Muscle of leg (tissue), 16 donors: ENCODE measurements at places on chromosomes 11 and 22. TPM values are rescaled to one million over a fixed set of nuclear protein-coding genes. Genes with fewer than 3 reads are reported as not detected.
A peak's percentile ranks its signal among the peaks of the same experiment; 100 is the strongest.

C11orf42 gene
- 0.68 TPM for polyA plus RNA-seq

DNA sequence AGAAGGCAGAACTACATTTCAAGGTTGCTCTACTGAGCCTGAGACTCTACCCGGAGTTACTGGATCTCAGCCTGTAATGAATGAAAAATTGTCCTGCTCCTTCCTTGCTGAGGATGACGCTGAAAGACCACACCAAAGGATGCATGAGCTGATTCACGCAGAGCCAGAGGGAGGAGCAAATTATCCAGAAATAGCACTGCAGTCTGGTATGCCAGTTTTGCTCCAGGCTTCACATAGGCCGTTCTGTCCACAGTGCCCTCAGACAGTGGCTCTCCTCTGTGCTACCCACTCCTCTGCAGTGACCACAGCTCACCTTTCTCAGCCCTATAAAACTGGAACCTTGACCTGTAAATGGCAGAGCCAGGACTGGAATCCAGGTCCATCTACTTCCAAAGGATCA, 79.3 kb upstream of the GALNT18 start:
- no peaks in the 10 kb centered on the region for H3K4me1 ChIP-seq
- H3K27ac ChIP-seq = no peak overlapping the region
- peaks cover 3% of the 10 kb centered on the region for H3K27me3 ChIP-seq
- H3K4me3 ChIP-seq = no peak overlapping the region

ZC3H12C gene
- polyA plus RNA-seq = 8.5 TPM

DNA sequence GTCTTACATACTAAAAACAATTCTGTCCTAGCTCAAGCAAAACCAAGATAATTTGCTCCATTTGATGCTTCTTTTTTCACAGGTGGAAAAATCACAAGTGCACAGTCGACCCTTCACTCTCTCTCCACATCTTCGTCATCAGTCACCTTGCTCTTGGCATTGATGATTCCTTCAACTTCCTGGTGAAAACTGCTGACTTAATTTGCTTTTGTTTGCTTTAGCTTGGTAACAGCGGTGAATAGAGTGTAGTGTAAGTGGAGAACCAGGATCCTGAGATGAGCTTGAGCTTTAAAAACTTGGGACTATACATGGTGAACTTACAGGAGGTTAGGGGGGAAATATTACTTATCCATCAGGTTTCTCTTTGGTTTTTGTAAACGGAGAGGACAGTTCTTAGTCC, 331.1 kb upstream of the ARHGAP42 start:
- no peaks in the 10 kb centered on the region for H3K27me3 ChIP-seq
- no peaks in the 10 kb centered on the region for H3K36me3 ChIP-seq
- no peak overlapping the region for H3K4me3 ChIP-seq
- H3K4me1 ChIP-seq = no peaks in the 10 kb centered on the region
- no peak for DNase-seq
- H3K27ac ChIP-seq = no peak overlapping the region

- DNase-seq = peak; percentile 53
- no peak overlapping the region for H3K4me3 ChIP-seq
- no peak overlapping the region for H3K27ac ChIP-seq
- H3K4me1 ChIP-seq = peaks cover 3% of the 10 kb centered on the region
- H3K27me3 ChIP-seq = no peaks in the 10 kb centered on the region
- H3K36me3 ChIP-seq = peaks cover 2% of the 10 kb centered on the region
These were observed 107.4 kb downstream of the ARHGAP42 start for GRCh38 chr11:100794446-100794845.

GRCh38 chr11:113862435-113862834, 12.9 kb downstream of the USP28 start:
- no peaks in the 10 kb centered on the region for H3K27me3 ChIP-seq
- H3K27ac ChIP-seq = no peak overlapping the region

DNA sequence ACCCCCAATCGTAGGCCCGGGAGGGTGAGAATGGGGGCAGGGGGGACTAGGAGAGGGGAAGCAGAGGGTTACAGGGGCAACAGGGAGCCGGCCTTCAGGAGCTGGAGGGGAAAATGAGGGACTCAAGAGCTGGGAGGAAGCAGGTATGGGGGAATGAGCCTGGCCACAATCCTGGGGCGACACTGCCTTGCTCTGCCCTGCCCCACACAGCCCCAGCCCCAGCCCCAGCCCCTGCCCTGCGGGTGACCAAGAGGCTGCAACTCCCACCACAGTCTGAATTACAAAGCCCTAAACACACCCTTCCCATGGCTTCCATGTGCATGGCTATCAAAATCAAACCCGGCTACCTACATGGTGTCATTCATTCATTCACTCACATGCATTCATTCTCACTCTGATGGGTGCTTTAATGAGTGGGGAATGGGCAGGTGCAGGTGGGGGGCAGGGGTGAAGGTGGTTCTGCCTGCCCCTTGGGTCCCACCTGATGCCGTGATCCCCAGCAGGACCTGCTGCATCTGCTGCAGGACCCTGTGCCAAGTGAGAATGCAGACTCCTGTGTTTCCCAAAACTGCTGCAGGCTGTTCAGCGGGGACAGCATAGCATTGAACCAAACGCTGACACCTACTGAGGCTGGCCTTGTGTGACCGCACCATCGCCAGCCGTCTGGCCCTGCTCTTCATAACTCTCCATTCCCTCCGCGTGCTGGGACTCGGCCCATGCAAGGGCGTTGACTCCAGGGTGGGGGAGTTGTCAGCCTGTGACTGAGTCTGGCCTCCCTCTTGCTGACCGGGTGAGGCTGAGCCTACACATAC, 9.5 kb upstream of the LINC01488 start:
- DNase-seq = no peak
- no peak overlapping the region for H3K27ac ChIP-seq
- H3K36me3 ChIP-seq = no peaks in the 10 kb centered on the region
- no peak overlapping the region for H3K4me3 ChIP-seq

CRYBA4 gene
- not detected for polyA plus RNA-seq

DNA sequence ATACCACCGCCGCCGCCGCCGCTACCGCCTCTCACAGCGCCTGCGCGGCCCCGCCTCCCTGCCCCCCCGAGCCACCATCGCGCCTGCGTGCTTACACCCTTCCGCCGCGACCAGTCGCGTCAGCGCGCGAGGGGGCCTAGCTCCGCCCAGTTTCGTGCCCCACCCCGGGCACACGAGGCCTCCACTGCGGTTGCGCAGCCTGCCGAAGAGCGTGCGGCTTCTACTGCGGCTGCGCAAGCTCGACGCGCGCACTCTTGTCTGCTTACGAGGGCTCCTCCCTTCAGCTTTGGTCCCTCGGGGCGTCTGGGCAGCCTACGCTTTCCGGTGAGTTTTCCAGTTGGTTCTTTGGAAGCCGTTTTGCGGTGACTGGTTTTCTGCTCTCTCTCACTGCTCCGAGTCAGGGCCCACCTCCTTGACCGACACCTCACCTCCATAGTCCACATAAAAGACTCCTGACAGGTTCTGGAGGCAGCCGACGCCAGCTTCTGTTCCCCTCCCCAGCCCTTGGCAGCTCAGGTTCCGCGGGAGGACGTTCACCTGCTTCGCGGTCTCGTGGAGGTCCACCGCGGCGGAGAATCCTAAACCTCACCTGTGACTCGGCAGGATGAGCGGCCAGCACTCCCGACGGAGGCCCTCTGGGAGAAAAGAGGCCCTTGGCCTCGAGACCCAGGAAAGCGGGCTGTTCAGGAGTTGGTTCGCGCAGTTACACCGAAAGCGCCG, at the start of gene PITPNB:
TSS of gene PITPNB (minus strand) at position 35 of the 720 bp plus-strand sequence. CDS start 65 bp downstream, outside the sequence.
- no peaks in the 10 kb centered on the region for H3K36me3 ChIP-seq
- peaks cover 14% of the 10 kb centered on the region for H3K4me1 ChIP-seq
- H3K27ac ChIP-seq = peak within 1 kb of the TSS; percentile 98
- peak; percentile 99 for DNase-seq

SLC5A1 gene
- polyA plus RNA-seq = 3.7 TPM

- peaks cover 48% of the 10 kb centered on the region for H3K4me1 ChIP-seq
- H3K36me3 ChIP-seq = no peaks in the 10 kb centered on the region
- H3K4me3 ChIP-seq = no peak overlapping the region
- no peak for DNase-seq
- H3K27me3 ChIP-seq = no peaks in the 10 kb centered on the region
These were observed 68.8 kb downstream of the LRRC32 start for GRCh38 chr11:76601724-76602123.

DNA sequence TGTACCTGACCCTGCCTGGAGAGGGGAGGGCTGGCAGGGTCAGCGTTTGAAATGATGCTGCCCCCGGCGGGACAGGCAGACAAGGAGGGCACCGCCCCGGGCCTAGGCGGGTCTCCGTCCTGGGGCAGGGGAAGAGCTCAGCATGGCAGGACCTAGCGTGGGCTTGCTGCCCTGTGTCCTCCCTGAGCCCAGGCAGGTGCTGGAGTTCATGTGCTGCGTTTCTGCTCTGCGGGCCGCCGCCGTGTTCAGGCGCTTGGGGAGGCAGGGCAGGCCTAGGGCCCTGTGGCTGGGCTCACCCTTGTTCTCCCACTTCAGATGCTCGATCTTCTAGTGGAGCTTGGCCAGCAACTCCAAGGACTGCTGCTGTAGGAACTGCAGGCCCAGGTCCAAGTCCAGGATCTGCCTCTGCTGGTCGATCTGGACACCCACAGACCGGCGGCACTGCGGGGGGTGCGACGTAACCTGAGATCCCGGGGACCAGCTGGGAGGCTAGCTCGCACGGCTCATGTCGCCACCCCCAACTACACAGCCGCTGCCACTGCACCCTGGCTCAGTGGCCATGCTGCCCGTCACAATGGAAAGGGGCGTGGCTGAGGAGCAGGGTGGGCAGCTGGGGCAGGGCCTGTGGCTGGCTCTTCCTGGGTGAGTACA, 84.4 kb downstream of the MED15 start:
- H3K36me3 ChIP-seq = peaks cover 15% of the 10 kb centered on the region
- no peak overlapping the region for H3K27ac ChIP-seq
- H3K27me3 ChIP-seq = no peaks in the 10 kb centered on the region
- peaks cover 12% of the 10 kb centered on the region for H3K4me1 ChIP-seq
- no peak overlapping the region for H3K4me3 ChIP-seq

GRCh38 chr11:74023276-74023675, 14.4 kb upstream of the UCP3 start:
- H3K4me1 ChIP-seq = peaks cover 13% of the 10 kb centered on the region
- peak overlapping the region; percentile 21 for H3K27ac ChIP-seq
- H3K27me3 ChIP-seq = no peaks in the 10 kb centered on the region
- H3K36me3 ChIP-seq = peaks cover 27% of the 10 kb centered on the region

TRAF6 gene
- polyA plus RNA-seq = 15.3 TPM
